NCI-H1436 treated with DMSO at 0.1 percent for 48 hours (cell line): ENCODE measurements at places on chromosomes 13 and 19.

GRCh38 chr13:43786766-43787517, at the start of gene ENOX1:
Gene ENOX1 (minus strand): TSS chr13:43786972.
- no peak for DNase-seq

DNA sequence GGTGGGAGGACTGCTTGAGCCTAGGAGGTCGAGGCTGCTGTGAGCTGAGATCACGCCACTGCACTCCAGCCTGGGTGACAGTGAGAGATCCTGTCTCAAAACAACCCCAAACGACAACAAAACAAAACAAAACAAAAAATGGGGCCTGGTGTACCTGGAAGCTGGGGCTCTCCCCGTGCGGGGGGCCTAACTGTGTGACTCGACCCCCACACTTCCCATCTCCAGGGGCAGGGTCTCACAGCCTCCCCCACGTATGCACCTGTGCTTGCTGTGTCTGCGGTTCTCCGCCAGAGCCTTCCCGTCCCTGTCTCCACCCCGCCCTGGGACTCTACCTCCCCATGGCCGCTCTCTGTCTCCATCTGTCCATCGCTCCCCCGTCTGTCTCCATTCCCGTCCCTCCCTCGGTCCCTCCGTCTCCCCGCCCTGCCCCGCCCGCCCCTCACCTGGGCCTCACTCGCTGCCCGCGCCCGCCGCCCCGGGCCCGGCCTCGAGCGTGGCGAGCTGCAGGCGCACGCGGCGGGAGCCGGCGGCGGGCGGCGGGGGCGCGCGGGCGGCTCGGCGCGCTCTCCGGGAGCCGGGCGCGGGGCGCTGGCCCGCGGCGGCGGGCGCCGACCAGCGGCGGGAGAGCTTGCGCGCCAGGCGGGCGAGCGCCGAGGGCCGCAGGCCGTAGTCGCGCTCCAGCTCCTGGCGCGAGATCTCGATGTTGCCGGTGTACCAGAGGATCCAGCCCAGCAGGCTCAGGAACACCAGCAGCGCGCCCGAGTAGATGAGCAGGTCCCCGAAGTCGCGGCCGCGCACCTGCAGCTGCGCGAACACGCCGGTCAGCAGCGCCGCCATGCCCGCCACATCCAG, 587 bp downstream of the TMEM238 start:
- DNase-seq: no peak

GRCh38 chr13:48236528-48237353, 3.7 kb downstream of the ITM2B start:
- DNase-seq: no peak

GRCh38 chr13:99977912-99978798, 3.4 kb upstream of the ZIC2 start:
- no peak for DNase-seq

GRCh38 chr19:40367577-40368434, 19.3 kb downstream of the PLD3 start:
- DNase-seq: no peak

DNA sequence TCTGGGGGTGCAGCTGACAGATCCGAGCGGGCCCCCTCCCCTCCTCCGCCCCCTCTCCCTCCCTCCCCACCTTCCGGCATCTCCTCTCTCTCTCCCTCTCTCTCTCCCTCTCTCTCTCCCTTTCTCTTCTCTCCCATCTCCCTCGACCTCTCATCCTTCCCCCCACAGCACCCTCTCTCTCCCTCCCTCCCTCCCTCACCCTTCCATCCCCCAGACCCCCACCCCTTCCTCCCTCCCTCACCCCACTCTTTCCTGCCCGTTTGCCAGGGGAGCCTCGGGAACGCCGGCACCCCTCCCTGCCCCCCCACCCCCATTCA, 666 bp downstream of the CELF5 start:
- no peak for DNase-seq

- no peak for DNase-seq
These were observed 110.2 kb upstream of the SPATA13 start for GRCh38 chr13:24050292-24050711.

- no peak for DNase-seq
These were observed 226.7 kb upstream of the TSHZ3 start for GRCh38 chr19:31575846-31576335.

GRCh38 chr13:111219950-111220349, 100.5 kb upstream of the TEX29 start:
- no peak for DNase-seq

DNA sequence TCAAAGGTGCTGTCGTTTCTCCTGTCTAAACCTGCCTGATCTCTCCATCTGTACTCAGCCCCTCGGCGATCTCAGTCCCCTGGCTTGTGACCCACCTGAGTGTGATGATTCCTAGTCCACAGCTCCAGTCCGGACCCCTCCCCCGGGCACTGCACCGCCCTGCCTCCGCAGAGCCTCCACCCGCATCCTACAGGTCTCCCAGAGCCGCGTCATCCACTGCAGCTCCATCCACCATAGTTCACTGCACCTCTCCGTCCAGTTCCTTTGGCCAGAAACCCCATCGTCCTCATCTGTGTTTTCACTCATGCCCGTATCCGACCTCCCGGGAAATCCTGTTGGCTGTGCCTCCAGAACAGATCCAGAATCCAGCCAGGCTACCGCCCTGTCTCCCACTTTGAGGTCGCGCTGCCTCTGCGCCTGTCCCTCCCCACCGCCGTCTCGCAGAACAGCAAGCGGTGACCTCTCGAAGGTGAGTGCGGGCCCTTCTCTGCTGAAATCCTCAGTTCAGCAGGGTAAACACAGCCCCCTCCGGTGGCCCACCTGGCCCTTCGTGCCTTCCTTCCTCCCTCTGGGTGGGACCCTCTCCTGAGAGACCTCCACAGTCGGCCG, 51.9 kb upstream of the MCF2L start:
- no peak for DNase-seq

- DNase-seq: no peak
These were observed 52.1 kb downstream of the DPY19L3 start for GRCh38 chr19:32457571-32458158.

DNA sequence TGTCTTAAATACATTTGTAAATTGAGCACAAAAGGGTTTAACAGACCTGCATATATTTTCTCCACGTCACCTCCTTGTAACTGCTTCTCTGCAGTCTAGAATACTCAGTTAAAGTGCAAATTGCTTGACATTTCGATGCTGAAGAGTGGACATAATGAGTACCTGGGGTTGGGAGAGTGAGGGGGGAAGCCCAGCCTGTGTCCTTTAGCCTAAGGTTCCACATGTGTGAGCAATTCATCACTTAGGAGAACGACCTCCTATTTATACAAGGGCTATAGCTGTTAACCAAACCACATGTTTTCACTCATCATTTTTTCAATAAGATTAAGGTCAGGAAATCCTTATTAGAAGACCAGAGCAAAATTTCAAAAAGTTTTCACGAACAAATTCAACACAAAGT, 29.5 kb downstream of the PCDH9 start:
- no peak for DNase-seq

DNA sequence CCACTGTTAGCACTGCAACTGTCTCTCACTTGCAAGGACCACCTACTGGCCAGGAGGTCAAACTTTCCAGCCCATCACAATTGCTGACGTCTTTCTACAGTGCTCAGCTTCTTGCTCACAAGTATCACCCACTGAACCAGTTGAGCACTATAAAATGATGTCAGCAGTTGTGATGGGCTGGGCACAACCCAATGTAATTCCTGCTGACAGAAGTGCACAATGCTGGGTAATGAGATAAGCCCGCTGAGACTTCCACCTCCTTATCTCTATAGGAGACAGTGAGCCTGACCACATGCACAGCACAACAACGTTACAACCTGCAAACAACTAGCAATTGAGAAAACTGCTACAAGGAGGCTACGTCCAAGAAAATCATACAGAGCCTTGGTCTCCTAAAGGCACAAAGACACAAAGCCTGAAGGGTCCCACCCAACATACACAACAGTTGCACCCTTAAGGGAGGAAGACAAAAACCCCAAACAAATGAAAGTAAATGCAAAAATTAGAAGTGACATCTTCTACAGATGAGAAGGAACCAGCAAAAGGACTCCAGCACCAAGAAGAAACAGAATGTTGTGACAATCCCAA, 273.2 kb downstream of the LIG4 start:
- no peak for DNase-seq

DNA sequence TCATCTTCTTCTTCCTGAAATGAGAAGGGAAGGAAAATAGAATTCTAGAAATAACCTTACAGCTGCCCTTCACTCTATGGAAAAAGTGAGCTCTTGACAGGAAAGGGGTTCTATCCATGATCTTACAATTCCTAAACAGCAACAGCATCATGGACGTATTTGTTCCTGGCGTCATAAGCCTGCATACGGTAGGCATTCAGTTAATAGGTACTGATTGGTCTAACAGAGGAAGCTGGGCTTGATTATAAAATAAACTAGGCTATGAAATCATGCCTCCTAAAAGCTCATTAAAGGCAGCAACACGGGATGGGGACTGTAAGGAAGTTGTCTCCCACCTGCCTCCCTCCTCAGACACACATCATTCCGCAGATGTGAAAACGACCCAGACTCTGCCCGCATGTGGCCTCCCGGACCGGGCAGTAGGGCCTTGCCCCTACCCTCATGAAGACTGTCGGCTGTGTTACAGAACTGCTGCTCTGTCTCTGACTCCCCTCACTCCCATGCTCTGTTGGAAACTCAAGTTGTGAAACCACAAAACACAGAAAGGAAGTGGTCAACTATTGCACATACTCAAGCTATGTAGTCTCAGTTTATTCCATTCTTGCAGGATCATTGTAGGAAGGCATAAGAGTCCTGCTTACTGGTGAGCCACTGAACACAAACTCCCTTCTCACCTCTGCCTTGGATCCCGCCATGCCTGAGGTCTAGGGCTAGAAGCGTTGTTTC, 129.8 kb downstream of the DLEU7 start:
- no peak for DNase-seq

GRCh38 chr19:32287811-32288227, 57.6 kb upstream of the ZNF507 start:
- no peak for DNase-seq

DNA sequence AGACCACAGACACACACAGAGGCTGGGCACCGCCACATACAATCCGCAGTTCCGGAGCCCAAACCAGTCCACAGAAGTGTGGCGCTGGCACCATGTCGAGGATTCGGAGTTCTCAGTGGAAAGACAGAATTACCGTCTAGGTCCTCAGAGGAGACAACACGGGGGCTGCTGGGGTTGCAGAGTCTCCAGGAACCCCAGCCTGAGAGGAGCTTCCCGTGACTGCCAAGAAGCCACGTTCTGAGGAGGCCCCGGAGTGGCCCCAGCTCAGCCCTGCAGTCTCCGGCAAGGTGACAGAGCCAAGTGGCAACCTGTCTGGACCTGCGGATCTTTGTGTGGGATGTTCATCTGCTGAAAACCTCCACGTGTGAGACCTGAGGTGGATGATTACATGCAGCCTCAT, 7.3 kb upstream of the ADPRHL1 start:
- DNase-seq: no peak

DNA sequence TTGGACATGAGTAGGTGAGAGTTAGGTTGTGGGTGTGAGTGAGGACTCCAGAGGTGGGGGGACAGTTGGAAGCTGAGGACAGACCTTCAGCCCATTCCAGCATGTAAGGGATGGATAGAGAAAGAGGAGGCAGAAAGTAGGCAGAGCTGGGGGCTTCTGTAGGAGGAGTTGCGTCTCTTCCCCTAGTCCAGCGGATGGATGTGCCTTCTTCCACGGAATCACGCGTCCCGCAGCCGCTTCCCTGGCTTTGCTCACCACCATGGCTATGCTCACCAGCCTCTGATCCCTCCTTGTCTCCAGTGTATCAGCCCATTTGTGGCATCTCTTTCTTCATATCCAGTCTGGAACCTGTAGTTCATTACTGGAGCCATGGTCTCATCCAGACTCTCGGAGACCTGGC, 5.6 kb downstream of the UBAC2 start:
- no peak for DNase-seq

- DNase-seq: no peak
These were observed 55.6 kb upstream of the KL start for GRCh38 chr13:32960626-32961025.
